ENCODE measurements at places on chromosomes 11 and 22. TPM values are rescaled to one million over a fixed set of nuclear protein-coding genes. Genes with fewer than 3 reads are reported as not detected.
A peak's percentile ranks its signal among the peaks of the same experiment; 100 is the strongest.

GRCh38 chr11:121499405-121499804 lies 46.6 kb upstream of the SORL1-AS1 start:
- DNase-seq: no peak

GRCh38 chr11:119641983-119642745 lies 86.8 kb downstream of the NECTIN1 start:
- no peak for DNase-seq

Gene C11orf21
- 0.56 TPM for polyA plus RNA-seq

DNA sequence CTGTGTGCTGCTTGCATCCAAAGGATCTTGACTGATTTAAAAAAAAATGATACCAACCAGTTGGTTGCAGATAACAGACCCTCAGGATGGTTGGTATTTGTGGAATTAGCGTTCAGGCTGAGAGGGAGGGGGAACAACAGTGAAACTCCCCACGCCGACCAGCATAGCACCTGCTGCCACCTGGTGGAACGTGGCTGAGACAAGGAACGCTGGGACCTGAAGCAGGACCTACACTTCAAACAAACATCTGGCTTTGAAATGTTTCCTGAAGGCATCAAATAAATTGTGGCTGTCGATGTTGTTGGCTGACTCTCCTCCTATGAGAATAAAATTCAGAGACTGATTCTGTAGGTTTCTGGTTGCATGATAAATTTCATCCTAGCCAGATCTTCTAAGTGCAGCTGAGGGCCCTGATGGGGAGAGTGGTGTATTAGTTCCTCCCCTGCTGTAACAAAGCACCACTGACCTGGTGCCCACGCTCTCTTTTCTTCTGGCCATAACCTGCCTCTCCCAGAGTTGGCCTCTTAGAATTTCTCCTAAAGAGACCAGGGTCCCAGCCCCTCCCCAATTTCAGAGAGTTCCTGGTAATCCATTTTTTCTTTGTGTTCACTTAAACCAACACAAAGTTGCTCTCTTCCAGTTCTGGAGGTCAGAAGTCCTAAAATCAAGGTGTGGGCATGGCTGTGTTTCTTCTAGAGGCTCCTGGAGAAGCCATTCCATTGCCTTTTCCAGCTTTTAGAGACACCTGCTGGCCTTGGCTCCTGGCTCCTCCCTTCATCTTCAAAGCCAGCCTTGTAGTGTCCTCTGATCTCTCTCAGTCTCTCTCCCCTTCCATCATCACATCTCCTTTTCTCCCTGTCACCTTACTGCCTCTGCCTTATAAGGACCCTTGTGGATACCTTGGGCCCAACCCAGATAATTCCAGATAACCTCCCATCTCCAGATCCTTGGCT lies 17.3 kb downstream of the APOL2 start:
- peak; percentile 38 for DNase-seq

GRCh38 chr11:47269002-47269828 lies 718 bp upstream of the MADD start:
- peak; percentile 81 for DNase-seq

GRCh38 chr11:93444617-93445073 lies 98.5 kb downstream of the SMCO4 start:
- peak; percentile 32 for DNase-seq

DNA sequence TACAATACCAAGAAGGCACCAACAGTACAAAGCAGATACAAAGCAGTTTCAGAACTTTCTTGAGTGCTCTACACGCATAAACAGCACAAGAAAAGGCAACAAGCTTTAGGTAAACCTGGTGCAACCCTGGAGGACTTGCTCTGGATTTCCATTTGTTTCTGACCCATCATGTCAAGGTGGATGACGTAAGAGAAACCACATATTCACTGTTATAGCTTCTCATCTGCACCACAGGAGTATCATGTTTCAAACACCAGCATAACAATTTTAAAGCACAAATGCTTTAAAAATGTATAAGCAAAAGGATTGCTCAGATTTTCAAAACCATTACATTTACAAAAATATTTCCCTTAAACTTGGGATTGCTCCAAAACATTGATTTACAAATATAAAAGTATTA lies 25.0 kb upstream of the YPEL1 start:
- DNase-seq: no peak

- DNase-seq: no peak
These were observed 96.2 kb downstream of the RNF169 start for GRCh38 chr11:74844865-74845264.

- no peak for DNase-seq
These were observed 2.2 kb upstream of the OR52H1 start for GRCh38 chr11:5550440-5551095.

DNA sequence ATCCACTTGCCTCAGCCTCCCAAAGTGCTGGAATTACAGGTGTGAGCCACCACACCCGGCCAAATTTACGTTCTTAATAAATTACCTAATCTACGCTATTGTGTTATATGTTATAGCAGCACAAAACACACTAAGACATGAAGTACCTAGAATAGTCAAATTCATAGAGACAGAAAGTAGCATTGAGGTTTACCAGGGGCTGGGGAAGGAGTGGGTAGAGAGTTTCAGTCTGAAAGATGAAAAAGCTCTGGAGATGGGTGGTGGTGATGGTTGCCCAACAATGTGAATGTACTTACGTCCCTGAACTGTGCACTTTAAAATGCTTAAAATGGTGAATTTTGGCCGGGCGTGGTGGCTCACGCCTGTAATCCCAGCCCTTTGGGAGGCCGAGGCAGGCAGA lies 65.7 kb upstream of the NUP50 start:
- no peak for DNase-seq

Gene OR52I2
- polyA plus RNA-seq: not detected

DNA sequence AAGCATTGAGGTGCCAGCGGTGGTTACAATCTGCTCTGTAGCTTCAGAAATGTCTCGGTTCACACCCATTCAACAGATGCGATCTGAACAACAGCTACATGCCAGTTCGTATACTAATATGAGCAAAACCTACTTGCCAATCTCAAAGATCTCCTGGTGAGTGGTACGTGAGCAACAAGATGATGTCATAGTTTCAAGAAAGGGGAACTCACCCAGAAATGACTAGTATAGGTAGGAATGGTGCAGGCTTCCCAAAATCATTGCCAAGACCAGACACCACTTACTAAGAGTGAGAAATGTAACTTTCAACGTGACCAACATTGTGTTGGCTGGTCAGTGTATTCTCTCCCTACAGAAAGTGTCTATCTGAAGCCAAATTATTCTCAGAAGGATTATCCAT lies 31.1 kb downstream of the OR6Q1 start:
- no peak for DNase-seq

- no peak for DNase-seq
These were observed 7.4 kb upstream of the VWCE start for GRCh38 chr11:61302550-61302949.

GRCh38 chr11:32713496-32713895 lies 81.0 kb downstream of the CCDC73 start:
- DNase-seq: no peak

DNA sequence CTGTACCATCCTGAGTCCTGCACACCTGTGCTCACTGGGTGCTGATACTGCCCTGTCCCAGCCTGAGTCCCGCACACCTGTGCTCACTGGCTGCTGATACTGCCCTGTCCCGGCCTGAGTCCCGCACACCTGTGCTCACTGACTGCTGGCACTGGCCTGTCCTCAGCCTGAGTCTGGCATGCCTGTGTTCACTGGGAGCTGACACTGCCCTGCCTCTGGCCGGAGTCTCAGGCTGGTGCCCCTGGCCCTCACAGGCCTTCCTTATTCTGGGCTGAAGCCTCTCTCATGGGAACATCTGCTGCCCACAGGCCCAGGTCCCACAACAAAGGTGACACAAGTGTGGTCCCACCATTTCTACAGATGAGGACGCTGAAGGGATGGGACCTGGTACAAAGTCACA lies 115.1 kb downstream of the MPPED1 start:
- no peak for DNase-seq

Gene DEPDC7
- 7.4 TPM for polyA plus RNA-seq

DNA sequence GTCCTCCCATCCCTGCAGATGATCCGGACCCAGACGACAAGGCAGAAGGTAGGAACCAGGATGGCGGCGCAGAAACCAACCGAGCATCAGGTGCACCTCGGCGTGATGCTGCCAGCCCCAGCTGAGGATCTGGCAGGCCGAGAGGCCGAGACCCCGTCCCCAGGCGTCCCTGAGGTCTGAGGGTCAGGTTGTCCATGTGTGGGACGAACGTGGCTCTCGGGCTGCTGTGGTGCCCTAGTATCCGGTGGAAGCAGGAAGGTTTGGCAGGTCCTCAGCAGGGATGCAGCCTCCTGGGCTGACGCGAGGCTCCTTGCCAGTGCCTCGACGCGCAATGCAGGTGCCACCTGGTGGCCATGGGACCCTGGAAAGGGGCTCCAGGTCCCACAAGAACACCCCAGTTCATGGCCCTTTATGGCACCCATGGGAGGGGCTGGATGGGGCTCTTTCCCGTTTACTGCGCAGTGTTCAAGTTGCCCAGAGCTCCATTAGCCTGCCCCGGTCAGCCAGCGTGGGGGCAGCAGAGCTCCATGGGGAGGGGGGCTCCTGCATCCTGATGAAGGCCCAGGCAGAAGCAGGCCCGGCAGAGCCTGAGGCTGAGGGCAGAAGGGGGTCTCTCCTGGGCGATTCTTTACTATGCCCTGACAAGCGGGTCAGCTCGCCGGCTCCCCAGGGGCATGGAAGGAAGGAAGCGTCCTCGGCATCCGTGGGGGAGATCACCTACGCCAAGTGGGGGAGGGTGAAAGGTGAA lies 129.9 kb downstream of the CTTN start:
- DNase-seq: no peak

- DNase-seq: no peak
These were observed 46.1 kb downstream of the RASSF10 start for GRCh38 chr11:13055200-13055599.

GRCh38 chr11:47399860-47400767 lies 8.3 kb upstream of the SLC39A13 start:
- DNase-seq: no peak

DNA sequence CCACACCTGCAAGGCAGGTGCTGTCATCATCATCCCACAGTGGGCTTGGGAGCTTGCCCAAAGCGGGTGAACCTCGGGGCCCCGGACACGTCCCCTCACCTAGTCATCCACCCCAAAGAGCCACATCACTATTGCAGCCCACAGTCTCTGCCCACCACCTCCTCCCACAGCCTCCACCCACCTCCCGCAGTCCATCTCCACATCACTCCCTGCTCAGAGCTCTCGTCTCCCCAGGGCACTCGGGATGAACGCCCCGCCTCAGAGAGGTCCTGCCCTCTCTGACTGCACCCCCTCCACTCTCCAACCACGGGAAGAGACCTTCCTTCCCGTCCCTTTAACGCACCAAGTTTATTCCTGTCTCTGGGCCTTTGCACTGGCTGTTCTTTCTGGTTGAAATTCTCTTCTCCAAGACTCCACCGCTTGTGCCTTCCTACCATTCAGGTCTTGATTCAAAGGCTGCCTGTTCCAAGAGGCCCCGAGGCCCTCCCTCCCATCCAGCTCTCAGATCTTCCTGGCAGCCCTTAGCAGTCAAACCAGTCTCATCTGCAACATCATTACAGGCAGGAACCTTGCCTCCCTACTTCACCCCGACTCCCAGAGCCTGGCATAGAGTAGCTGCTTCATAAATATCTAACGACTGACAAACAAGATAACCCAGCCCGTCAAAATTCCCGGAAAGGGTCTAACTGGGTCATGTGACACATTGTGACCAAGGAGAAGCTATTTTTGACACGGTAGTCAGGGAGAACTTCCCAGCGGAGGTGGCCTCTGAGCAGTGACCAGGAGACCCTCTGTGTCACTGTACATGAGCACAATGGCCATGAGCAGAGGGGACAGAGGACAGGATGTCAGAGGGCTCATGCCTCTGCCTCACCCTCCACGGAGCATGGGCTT lies 11.1 kb downstream of the KCNJ4 start:
- no peak for DNase-seq

DNA sequence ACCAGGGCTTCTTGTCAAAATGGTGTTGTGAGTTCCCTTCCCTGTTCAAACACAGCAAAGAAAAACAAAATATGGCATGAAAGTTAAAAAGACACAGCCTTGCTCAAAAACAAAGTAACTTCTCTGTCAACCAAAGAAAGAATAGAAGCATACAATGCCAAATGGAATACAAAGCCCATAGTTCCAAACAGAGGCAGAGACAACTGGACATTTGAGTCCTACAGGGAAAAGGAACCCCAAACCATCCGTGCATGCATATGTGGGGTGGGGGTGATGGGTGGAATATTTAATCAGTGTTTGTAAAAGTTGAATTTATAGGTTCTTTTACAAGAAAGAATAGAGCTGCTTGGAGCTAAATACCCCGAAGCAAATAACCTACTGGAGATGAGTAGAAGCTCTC lies 218.7 kb downstream of the FAM76B start:
- DNase-seq: no peak

- no peak for DNase-seq
These were observed 77.9 kb downstream of the XRRA1 start for GRCh38 chr11:74871037-74871436.

DNA sequence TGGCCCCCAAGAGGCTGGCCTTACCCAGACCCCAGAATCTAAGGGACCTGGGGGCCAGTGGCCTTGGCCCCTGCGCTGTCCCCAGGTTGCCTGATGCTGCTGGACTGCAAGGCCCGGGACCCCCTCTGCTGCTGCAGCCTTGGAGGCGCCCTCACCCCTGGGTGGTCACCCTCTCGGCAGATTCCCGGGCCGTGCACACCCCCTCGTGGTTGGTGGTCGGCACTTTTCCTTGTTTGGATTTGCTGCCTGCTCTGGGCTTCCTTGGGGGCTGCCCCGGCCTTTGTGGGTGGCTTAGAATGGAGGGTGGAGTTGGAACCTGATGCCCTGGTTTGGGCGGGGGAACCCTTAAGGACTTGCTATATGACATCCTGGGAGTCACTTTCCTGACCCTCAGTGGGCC lies 5.3 kb downstream of the RIN1 start:
- DNase-seq: no peak

Gene TMEM45B
- polyA plus RNA-seq: 23.2 TPM

- DNase-seq: no peak
These were observed 30.6 kb downstream of the ADORA2A start for GRCh38 chr22:24457894-24458420.

DNA sequence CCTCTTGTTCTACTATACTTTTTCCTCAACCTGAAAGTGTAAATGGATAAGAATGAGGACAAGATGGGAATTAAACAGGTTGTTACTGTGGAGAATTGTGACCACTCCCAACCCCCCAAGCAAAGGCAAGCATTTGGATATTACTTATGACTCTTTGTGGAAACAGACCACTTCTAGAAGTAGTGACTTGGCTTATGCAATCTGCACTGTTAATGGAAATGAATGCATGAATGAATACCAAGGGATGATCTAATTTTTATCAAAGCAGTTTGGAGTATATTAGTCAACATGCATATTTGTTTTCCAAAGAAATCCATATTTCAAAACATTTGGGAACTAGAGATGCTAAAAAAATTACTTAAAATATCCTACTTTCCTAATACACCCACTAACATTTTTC lies 35.3 kb downstream of the AMOTL1 start:
- DNase-seq: no peak

GRCh38 chr11:122523846-122524805 lies 131.4 kb upstream of the UBASH3B start:
- DNase-seq: no peak

GRCh38 chr11:118046051-118046963 lies 30.6 kb upstream of the TMPRSS4 start:
- no peak for DNase-seq
